IPS DF 6.9 (cell line): ENCODE measurements at places on chromosomes 3 and 15.

- no peaks in the 10 kb centered on the region for H3K27me3 ChIP-seq
- no peaks in the 10 kb centered on the region for H3K36me3 ChIP-seq
- no peaks in the 10 kb centered on the region for H3K4me1 ChIP-seq
- H3K27ac ChIP-seq = no peak overlapping the region
- DNase-seq = no peak
- H3K4me3 ChIP-seq = no peak overlapping the region
Measured at GRCh38 chr3:46715507-46716175, 2.0 kb downstream of the PRSS50 start.

- H3K4me1 ChIP-seq = no peaks in the 10 kb centered on the region; the same call in 1 of the 2 replicates
- no peak for DNase-seq
- H3K27ac ChIP-seq = no peak overlapping the region
Measured at GRCh38 chr3:29153811-29154210, 127.1 kb upstream of the RBMS3 start.

- no peaks in the 10 kb centered on the region for H3K36me3 ChIP-seq
- no peaks in the 10 kb centered on the region for H3K27me3 ChIP-seq
- H3K4me1 ChIP-seq = no peaks in the 10 kb centered on the region
- no peak overlapping the region for H3K27ac ChIP-seq
- no peak for DNase-seq
Measured at GRCh38 chr3:185409957-185410356, 47.0 kb downstream of the MAP3K13 start.

DNA sequence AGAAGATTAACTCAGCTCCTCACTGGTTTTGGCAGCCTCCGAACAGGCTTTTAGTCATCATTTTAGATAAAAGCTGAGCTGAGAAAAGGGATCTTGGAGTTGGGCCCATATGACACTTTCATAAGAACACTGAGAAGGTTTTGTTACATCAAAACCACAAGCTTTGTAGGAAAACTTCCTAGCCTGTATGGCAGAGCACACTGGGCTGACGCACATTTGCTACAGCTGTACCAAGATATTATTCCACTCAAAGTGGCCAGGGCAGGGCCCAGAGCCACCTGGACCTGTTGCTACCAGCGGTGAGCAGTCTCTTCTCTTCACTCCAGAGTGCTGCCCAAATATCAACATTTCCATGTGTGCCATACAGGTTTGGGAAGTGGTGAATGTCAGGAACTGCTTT is 160.5 kb upstream of the CCDC54 start:
- H3K27me3 ChIP-seq = no peaks in the 10 kb centered on the region
- no peak overlapping the region for H3K27ac ChIP-seq
- no peak overlapping the region for H3K4me3 ChIP-seq

GRCh38 chr3:173553635-173554280 is 156.2 kb downstream of the NLGN1 start:
- H3K27me3 ChIP-seq = no peaks in the 10 kb centered on the region
- no peaks in the 10 kb centered on the region for H3K36me3 ChIP-seq
- peak; percentile 33 for DNase-seq
- no peaks in the 10 kb centered on the region for H3K4me1 ChIP-seq
- H3K4me3 ChIP-seq = no peak overlapping the region

DNA sequence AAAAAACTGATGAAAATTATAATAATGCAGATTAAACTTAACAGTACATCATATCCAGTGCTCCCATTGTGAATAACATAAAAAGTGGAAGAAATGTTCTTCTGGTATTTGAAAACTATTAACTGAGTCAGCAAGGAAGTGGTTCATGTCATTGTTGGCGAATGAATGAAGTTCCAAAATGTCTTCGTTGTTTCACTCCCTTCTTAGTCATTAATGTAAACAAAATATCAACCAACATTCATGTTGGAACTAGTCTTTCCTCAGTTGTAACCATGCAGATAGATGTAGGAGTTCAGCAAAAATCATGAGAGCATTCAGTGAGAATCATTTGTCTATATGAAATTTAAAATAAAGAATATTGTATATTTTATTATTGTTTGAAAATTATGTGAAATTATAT is 44.1 kb upstream of the ICE2 start:
- no peaks in the 10 kb centered on the region for H3K36me3 ChIP-seq
- no peaks in the 10 kb centered on the region for H3K27me3 ChIP-seq
- H3K27ac ChIP-seq = no peak overlapping the region
- no peak overlapping the region for H3K4me3 ChIP-seq
